ENCODE measurements at places on chromosomes 6 and 20.

GRCh38 chr20:25136056-25136455 lies 54.1 kb upstream of the VSX1 start:
- DNase-seq = no peak

DNA sequence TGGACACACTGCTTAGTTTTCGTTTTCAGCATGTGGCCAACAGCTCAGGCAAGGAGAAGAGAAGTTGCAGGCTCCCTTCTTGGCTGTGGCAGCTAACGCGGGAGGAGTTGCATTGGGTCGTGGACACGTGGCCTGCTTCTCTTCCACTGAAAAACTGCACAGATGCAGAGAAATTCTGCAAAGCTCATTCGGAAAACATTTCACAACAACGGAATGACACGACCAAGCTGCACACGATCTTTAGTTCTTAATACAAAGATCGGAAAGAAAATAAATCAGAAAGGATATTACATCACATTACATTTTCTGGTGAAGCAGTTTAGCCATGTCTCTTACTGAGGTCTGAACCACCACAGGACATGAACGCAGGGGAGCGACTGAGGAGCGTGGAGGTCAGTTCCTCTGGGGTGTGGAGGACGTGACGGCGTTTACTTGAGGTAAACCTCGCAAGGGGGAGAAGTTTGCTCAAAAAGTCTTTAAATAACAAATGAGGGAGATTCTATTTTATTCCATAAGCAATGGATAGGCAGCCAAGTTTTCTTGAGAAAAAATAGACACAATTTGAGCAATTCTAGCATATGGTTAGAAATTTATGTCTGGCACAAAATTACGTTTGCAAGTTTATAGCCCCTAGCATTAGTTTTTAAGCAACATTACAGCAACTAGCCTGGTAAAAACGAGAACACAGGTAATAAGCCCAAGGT lies 178.3 kb downstream of the THBS2 start:
- DNase-seq = no peak

DNA sequence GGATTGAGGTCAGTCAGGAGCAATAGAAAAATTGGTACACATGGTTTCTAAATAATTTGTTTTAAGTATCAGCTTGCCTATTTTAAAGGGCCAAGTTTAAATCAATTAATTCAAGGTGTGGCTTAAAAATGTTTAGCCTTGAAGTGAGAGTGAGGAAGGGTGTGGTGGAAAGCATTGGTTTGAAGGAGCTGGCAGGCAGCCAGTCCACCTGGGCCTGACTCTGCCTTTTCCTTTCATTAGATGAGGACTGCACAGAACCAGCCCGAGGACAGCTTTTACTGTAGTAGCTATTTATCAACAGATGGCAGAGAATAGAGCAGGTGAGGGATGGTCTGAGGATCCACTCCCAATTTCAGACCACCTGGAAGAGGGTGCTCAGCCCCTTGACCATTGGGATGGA lies 42.4 kb downstream of the DHX35 start:
- DNase-seq = peak; percentile 7

DNA sequence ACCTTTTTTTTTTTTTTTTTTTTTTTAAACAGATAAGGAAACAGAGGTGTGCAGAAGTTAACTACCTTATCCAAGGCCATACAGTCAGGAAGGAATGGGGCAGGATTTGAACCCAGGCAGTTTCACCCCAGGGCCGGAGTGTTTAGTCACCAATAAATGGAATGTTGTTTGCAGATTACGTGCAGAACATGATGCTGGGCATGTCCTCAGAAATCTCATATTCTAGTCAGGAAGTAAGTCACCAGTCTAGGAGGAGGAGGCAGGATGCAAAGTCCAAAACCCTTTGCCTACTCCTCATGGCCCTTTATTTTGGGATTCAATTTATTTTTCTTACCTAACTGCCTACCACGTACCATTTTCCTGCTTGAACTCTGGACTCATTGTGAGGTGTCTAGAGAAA lies 57.1 kb upstream of the LRRC1 start:
- no peak for DNase-seq

DNA sequence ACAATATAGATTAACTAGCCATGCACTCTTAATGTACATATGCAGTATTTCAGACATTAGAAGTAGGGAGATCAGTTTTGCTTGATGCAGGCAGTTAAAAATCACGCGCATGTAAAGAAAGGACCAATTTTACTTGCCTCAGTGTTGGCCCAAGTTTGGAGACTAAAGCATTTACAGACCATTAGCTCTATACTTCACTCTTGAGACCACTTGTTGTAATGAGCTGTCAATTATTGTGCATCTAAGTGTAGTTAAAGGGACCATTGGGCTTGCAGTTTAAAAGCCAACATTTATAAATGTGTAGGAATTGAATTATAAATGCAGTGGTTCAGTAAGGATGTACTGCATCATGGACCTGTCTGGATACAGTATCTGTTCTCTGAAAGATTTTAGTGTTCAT lies 53.7 kb downstream of the PLCB4 start:
- DNase-seq = no peak

Measured in hematopoietic multipotent progenitor cell treated with erythropoietin and hydrocortisone succinate and interleukin-3 and kit ligand, for 15 days (in vitro differentiated cells).